ENCODE measurements at places on chromosomes 2 and 18. TPM values are rescaled to one million over a fixed set of nuclear protein-coding genes. Genes with fewer than 3 reads are reported as not detected.

- no peak for DNase-seq
Observed at GRCh38 chr18:21305621-21306020, 63.6 kb downstream of the GREB1L start.

DNA sequence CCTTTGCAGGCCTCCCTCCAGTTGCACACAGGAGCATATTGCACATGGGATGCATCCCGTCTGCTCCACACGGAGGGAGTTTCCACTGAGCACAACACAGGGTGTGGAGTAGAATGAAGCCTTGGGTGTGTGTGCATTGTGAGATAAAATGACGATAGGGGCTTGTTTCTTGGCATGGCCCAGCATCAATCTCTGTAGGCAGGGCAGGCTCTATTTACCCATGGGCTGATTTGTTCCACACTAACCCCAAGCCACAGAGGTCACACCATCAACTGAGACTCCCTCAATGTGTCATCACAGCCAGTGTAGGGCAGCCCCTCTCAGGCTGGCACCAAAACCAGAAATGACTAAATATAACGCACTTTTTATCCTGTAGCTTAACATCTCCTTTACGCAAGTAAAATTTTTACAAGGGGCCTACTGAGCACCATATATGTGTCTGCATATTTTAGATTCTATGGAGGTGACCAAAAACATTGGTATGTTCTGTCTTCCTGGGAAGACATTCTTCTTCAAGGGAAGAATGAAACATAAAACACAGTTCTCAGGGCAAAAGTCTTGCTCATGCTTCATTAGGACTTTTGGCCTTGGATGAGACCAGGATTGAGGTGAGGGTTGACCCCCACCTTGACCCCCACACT lies 2.7 kb upstream of the GKN1 start:
- no peak for DNase-seq

The DNAJB2 gene
- 74.2 TPM for polyA plus RNA-seq

GRCh38 chr2:241466230-241466629 lies 42.2 kb downstream of the STK25 start:
- DNase-seq = no peak

- DNase-seq = no peak
Observed at GRCh38 chr18:12028040-12028628, 46.8 kb downstream of the IMPA2 start.

The NEURL3 gene
- 7.5 TPM for polyA plus RNA-seq

The FTCDNL1 gene
- polyA plus RNA-seq = 1.3 TPM

The ALKAL2 gene
- 5.8 TPM for polyA plus RNA-seq

GRCh38 chr2:63345285-63345633 lies 243.0 kb downstream of the WDPCP start:
- no peak for DNase-seq

- no peak for DNase-seq
Observed at GRCh38 chr2:58633613-58634365, 392.7 kb upstream of the FANCL start.

DNA sequence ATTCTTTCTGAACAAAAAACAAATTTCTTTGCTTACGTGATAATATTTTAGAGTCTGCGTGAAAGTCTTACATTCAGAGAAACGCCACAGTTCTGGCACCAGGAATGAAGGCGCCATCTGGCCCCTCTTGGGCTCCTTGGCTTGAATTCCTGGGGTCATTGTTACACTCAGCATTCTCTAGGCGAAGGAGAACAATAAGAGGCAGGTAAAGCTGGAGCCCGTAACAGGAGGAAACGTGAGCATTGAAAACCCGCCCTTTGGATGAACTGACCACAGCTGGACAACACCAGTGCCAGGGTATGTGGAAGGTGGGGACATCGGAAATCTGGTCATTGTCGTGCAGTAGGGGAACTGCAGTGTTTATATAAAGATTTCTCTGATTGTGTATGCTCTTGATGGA lies 144.8 kb downstream of the RNF152 start:
- no peak for DNase-seq

The CAPN13 gene
- polyA plus RNA-seq = 0.99 TPM

DNA sequence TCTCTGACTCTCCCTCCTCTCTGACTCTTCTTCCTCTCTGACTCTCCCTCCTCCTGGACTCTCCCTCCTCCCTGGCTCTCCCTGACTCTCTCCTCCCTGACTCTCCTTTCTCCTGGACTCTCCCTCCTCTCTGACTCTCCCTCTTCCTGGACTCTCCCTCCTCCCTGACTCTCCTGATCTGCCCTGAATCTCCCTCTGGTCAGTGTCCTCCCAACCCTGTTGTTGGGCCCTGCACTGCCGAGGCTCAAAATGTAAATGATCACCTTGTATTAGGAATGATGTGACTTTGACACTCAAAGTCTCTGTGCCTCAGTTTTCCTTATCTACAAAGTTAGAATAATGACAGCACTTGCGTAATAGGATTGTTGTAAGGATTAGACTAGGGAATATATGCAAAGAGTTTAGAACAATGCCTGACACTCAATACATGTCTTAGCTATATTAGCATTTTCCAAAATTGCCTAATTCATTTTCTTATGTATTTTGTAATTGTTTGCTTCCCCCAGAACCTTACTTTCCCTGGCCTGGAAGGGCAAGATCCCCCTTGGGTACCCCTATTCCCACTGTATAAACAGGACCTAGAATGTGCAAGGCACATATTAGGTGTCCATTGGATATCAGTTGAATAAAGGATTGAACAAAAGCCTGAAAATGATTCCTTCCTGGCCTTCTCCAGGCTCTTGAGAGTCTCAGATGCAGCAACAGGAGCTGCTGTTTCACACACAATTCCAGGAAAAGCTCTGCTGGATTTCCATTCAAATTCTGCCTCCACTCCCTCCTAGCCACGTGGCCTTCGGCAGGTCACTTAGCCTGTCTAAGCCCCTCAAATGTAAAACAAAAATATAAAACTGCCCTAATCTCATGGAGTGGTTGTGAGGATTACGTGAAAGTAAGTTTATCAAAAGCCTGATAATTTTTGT lies 170.1 kb downstream of the INHBB start:
- DNase-seq = no peak

DNA sequence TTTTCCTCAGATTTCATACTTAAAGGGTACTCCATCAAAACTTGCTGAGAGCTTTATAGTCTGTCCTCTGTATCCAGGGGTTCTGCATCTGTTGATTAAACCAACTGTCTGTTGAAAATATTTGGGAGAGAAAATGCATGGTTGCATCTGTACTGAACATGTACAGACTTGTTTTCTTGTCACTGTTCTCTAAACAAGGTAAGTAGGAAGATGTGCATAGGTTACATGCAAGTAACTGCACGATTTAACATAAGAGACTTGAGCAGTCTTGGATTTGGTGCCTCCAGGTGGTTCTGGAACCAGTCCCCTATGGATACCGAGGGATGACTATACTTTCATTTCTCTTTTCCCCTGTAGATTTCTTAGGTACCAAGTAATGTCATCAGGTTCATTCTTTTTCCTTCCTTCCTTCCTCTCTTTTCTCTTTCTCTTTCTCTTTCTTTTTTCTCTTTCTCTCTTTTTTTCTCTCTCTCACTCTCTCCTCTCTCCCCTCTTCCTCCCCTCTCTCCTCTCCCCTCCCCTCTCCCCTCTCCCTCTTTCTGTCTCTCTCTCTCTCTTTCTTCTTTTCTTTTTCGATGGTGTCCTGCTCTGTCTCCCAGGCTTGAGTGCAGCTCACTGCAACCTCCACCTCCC lies 23.2 kb downstream of the ADNP2 start:
- DNase-seq = no peak

DNA sequence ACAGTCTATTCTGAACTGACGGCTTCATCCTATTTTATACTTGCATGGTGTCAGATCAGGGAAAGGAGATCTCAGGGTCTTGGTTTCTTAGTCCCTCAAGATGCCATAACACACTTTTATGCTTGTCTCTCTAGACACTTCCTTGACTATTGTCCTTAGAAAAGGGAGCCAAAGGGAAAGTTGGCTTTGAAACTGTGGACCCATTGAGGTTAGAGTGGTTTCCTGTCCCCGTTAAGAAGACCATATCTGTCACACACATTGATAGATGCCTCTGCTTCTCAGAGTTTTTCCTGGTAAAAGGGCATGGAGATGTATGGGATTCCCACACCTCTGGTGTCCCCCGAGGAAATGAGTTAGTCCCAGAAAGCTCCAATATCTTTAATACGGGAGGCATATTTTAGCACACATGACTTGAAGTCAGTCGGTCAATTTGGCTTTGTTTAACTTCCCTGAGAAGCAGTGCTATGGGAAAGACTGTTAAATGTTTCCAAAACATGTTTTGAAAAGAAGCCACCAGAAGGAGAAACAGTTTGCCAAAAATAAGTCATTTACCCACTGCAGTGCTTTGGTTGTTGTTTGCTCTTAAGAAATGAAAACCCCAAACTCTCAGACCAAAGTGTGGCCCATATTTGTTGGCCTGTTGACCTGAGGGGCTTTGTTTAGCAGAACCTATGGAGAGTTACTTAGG lies 133.4 kb upstream of the CXCR4 start:
- no peak for DNase-seq
